CD8-positive, alpha-beta memory T cell (primary cell): ENCODE measurements at places on chromosomes 16 and 17. TPM values are rescaled to one million over a fixed set of nuclear protein-coding genes. Genes with fewer than 3 reads are reported as not detected.

DNA sequence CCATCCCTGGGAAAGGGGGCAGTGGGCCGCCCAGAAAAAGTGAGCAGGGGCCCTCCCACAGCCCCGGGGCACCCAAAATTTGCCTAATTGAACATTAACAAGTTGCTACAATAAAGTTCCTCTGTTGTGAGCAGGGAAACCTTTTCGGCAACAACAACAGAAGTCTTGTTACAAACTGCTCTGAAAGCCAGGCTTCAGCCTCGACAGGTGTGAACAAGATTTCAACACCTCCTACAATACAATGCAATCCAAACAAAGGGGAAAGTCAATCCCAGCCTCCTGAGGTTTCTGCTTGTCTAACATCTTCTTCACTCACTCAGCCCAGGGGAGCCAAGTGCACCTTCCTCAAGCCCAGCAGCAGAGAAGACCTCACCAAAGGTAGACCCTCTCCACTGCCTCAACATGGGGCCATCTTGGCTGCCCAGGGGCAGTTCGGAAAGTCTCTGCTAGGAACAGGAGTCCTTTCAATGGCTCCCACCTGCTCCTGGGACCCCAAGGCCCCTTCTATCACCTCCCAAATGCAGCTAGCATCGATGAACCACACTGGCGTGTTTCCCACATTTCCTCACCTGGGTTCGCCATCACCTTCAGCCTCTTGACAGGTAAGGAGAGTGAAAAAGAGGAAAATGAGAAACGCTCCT lies 19.1 kb downstream of the ZFHX3 start:
- H3K4me1 ChIP-seq = no peaks in the 10 kb centered on the region
- H3K27ac ChIP-seq = no peak overlapping the region
- no peaks in the 10 kb centered on the region for H3K27me3 ChIP-seq
- DNase-seq = no peak
- no peak overlapping the region for H3K4me3 ChIP-seq

DNA sequence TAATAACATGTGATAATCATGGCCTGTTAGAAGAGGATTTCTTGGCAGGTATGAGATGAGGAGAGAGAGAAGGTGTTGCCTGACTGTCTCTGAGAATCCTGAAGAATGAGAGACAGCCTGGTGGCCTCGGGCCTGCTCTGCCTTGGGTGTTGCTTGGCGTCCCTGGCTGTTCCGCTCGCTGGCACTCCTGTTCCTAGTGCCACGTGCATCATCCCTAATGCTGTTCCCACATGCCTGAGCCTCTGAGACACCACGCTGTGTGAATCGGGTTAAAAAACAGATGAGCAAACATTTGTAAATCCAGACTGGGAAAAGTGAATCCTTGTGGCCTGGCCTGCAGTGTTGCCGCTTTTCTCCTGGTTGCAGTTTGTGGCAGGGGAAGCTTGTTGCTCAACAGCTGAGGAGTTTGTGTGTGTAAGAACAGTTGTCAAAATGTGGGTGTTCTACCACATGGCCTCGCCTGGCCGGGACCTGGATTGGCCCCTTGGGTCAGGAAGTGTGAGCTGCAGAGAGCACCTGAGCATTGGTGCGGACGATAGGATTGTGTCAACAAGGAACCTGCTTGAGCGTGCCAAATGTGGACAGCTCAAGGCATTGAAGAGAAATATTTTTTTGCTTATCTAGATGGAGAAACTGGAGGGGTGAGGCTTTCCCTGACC lies 22.0 kb downstream of the UBN1 start:
- no peak overlapping the region for H3K4me3 ChIP-seq
- H3K36me3 ChIP-seq = peaks cover 36% of the 10 kb centered on the region
- H3K4me1 ChIP-seq = no peaks in the 10 kb centered on the region
- DNase-seq = no peak
- H3K27ac ChIP-seq = no peak overlapping the region
- H3K27me3 ChIP-seq = no peaks in the 10 kb centered on the region

DNA sequence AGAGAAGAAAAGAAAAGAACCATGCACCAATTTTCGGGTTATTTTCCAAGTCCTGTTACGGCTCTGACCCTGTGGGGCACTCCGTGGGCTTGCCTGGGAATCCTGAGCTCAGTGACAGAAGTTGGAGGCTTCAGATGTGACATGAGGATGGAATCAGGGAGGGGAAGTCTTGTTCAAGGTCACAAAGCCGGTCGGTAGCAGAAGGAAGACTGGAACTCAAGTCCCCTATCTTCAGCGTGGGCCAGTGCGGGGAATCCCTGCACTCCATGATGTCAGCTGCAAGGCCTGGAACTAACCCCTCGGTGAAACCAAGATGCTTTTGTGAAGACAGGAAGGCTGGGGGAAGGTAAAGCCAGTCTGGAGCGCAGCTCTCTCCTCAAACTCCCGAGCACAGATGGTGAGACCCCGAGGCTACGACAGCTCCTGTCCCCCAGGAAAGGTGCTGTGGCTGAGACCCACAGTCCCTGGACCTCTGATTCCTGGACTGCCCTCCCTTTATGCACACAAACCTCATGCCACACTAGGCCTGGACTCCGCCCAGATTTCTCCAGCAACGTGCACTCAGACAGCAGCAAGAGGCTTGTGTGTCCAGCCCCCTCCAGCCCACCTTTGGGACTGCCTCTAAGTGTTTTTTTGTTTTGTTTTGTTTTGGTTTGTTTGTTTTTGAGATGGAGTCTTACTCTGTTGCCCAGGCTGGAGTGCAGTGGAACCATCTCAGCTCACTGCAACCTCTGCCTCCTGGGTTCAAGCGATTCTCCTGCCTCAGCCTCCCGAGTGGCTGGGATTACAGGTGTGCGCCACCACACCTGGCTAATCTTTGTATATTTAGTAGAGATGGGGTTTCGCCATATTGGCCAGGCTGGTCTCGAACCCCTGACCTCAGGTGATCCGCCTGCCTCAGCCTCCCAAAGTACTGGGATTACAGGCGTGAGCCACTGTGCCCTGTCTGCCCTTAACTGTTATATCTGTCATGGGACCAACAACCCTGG lies 5.5 kb upstream of the IL27 start:
- no peaks in the 10 kb centered on the region for H3K36me3 ChIP-seq
- H3K4me1 ChIP-seq = peaks cover 13% of the 10 kb centered on the region
- no peak overlapping the region for H3K4me3 ChIP-seq
- H3K27ac ChIP-seq = no peak overlapping the region
- DNase-seq = no peak
- H3K27me3 ChIP-seq = no peaks in the 10 kb centered on the region

- no peak overlapping the region for H3K4me3 ChIP-seq
- peaks cover 4% of the 10 kb centered on the region for H3K4me1 ChIP-seq
- DNase-seq = no peak
- peaks cover 36% of the 10 kb centered on the region for H3K36me3 ChIP-seq
Observed at GRCh38 chr17:75059369-75060345, 12.6 kb downstream of the KCTD2 start.

DNA sequence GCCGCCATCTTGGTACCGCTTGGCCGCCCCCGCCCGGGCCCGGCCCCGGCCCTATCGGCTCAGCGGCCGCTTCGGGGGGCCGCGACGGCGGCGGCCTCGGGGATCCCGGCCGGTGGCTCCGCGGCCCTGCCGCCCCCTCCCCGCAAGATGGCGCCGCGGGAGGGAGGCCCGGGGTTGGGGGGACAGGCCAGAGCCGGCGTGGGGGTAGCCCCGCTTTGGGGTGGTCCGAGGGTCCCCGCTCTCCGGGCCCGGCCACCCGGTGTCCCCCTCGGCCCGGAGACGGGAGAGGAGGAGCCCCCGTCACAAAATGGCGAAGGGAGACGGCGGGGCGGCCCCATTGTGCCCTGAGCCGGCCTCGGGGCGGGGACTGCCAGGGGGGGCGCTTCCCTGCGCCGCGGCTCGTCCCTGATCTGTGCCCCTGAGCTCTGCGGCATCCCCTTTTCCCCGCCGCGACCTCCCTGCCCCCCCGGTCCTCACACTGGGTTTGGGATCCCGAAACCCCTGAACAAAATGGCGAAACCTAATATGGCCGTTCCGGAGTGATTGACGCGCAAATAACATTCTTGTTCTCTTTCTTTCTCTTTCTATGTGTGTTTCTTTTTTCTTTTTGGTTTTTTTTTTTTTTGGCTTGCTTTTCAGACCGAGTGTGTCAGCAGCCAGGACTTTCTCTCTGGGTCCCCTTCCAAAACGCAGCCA lies 986 bp downstream of the HAPSTR1 start:
- H3K4me1 ChIP-seq = peaks cover 38% of the 10 kb centered on the region
- H3K4me3 ChIP-seq = peak overlapping the region; percentile 94
- H3K36me3 ChIP-seq = peaks cover 10% of the 10 kb centered on the region

DNA sequence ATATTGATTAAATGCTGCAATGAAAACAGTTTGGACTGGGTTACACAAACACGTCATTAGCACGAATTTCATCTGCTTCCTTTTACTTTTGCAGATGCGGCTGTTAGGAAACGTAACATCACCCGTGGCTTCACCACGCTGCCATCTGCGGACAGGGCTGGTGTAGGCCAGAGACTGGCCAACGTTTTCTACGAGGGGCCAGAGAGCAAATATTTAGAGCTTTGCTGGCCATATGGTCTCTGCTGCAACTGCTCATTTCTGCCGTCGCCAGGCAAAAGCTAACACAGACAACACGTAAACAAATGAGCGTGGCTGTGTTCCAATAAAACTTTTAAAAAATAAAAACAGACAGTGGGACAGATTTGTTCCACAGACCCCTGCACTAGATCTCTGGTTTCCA lies 96.6 kb downstream of the ENGASE start:
- no peak overlapping the region for H3K27ac ChIP-seq
- H3K4me1 ChIP-seq = no peaks in the 10 kb centered on the region
- DNase-seq = no peak

DNA sequence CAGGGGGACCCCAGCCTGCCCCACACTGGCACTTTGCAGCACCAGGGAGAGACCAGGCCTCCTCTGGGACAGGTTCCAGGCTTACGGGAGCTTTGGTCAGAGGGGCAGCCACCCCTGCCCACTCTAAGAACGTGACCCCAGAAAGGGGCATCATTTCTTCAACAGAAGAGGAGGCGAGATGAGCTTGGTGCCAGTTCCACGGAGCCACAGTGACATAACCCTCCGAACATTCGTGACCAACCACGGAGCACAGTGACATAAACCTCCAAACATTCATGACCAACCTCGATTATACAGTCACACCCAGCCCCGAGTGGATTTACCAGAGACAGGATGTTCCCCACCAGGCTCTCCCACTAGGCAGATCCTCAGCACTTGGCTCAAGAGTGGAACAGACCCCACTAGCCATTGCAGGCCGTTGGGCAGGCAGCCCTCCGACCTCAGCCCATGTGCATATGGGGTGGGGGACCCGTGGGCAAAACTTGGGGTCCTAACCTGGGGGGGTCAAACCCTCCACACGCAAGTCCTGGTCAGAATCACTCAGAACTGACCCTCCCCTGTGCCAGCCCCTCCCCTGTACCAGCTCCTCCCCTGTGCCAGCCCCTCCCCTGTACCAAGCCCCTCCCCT lies 112.9 kb downstream of the METRNL start:
- no peaks in the 10 kb centered on the region for H3K27me3 ChIP-seq
- no peak overlapping the region for H3K4me3 ChIP-seq
- no peak overlapping the region for H3K27ac ChIP-seq
- DNase-seq = peak; percentile 44
- H3K36me3 ChIP-seq = no peaks in the 10 kb centered on the region

DNA sequence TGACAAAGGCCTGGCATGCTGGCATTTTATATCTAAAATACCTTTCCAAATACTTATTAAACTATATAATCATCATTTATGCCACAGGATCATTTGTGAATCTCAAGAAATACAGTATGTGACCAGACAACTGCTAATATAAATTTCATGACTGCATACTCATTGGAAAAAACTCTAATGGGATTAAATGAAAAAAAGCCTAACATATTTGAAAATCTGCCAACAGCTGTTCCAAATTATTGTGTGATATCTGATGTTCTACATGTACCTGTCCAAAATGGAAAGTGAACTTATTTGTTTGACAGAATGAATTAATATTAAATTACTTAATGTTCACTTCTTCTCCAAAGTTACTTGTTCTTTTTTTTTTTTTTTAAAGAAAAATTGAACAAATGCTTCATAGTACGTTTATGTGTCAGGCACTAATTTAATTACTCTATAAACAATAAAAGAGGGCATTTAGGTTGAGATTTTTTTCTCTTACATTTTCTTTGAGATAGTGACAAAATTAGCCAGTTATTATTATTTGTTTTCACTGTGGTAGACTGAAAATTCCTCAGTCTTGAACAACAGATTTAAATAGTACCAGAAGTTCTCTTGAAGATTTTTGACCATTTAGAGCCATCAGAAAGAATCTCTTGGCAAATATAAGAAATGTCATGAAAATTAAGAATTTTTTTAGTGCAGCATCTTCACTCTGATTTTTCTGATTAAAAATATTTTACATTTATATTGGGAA lies 114.0 kb downstream of the FTO start:
- peaks cover 4% of the 10 kb centered on the region for H3K4me1 ChIP-seq
- H3K27me3 ChIP-seq = no peaks in the 10 kb centered on the region
- no peak overlapping the region for H3K4me3 ChIP-seq
- no peak overlapping the region for H3K27ac ChIP-seq
- no peaks in the 10 kb centered on the region for H3K36me3 ChIP-seq
- no peak for DNase-seq

GRCh38 chr17:67125417-67125816 lies 81.1 kb downstream of the CACNG1 start:
- H3K27ac ChIP-seq = no peak overlapping the region
- no peaks in the 10 kb centered on the region for H3K4me1 ChIP-seq
- H3K36me3 ChIP-seq = peaks cover 31% of the 10 kb centered on the region

GRCh38 chr16:49699841-49700175 lies 156.1 kb downstream of the ZNF423 start:
- no peak overlapping the region for H3K4me3 ChIP-seq
- no peaks in the 10 kb centered on the region for H3K4me1 ChIP-seq
- no peak overlapping the region for H3K27ac ChIP-seq
- no peaks in the 10 kb centered on the region for H3K36me3 ChIP-seq
- no peak for DNase-seq

- H3K27me3 ChIP-seq = no peaks in the 10 kb centered on the region
- DNase-seq = no peak
- H3K4me1 ChIP-seq = no peaks in the 10 kb centered on the region
Observed at GRCh38 chr16:75965504-75966374, 239.4 kb upstream of the CPHXL start.

GRCh38 chr17:18004884-18005305 lies 32.2 kb downstream of the DRC3 start:
- H3K36me3 ChIP-seq = no peaks in the 10 kb centered on the region
- no peaks in the 10 kb centered on the region for H3K27me3 ChIP-seq
- no peak overlapping the region for H3K4me3 ChIP-seq
- H3K27ac ChIP-seq = no peak overlapping the region

IL17C gene
- 0.22 TPM for total RNA-seq

LRRC46 gene
- total RNA-seq = 0.49 TPM

SKAP1 gene
- 50.5 TPM for total RNA-seq

SEPTIN12 gene
- total RNA-seq = not detected

KRTAP9-8 gene
- total RNA-seq = not detected

TP53I13 gene
- 75.5 TPM for total RNA-seq

CNTNAP1 gene
- total RNA-seq = 1.7 TPM

TBX4 gene
- total RNA-seq = not detected

PRAC1 gene
- total RNA-seq = not detected

KCNH4 gene
- 1.5 TPM for total RNA-seq
